ENCODE measurements at places on chromosomes 16 and 17.

- DNase-seq, result no peak
These were observed 56.3 kb downstream of the ARHGAP27 start for GRCh38 chr17:45376171-45377005.

DNA sequence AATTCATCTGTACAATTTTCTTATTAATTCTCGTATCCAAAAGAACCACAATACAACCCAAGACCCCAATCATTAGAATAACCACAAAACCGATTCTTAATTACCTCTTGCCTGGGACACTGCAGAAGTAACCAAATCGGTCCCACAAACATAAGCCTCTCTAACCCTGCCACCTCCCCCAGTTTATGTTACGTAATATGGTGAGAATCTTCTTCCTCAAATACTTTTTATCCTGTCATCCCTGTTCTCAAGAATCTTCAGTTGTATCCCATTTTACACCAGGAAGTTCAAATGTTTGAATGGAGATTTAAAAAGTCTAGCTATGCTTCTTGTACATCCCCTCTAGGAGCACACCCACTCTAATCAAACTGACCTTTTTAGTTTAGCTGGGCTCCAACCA, 269.3 kb upstream of the TBX2 start:
- no peak for DNase-seq

GRCh38 chr16:66382966-66383299, 16.4 kb downstream of the CDH5 start:
- DNase-seq, result no peak

GRCh38 chr17:1471911-1472821, 16.1 kb upstream of the CRK start:
- DNase-seq, result no peak

DNA sequence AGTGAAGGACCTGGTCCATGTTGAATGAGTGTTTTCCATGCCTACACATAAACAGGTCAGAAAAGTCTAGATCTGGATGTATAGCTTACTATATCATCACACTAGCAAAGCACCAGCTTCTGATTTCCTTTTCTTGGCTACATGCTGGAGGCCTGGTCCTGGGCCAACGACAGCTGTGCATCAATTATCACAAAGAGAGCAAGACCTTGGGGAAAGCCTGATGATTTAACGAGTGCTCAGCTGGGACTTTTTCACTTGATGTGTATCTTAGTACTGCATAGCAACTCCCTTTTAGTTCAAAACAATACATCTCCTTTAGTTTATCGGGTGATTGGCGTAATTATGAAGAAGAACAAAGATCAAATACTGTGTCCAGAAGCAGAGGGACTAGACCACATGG, 358.2 kb downstream of the KIF2B start:
- no peak for DNase-seq

DNA sequence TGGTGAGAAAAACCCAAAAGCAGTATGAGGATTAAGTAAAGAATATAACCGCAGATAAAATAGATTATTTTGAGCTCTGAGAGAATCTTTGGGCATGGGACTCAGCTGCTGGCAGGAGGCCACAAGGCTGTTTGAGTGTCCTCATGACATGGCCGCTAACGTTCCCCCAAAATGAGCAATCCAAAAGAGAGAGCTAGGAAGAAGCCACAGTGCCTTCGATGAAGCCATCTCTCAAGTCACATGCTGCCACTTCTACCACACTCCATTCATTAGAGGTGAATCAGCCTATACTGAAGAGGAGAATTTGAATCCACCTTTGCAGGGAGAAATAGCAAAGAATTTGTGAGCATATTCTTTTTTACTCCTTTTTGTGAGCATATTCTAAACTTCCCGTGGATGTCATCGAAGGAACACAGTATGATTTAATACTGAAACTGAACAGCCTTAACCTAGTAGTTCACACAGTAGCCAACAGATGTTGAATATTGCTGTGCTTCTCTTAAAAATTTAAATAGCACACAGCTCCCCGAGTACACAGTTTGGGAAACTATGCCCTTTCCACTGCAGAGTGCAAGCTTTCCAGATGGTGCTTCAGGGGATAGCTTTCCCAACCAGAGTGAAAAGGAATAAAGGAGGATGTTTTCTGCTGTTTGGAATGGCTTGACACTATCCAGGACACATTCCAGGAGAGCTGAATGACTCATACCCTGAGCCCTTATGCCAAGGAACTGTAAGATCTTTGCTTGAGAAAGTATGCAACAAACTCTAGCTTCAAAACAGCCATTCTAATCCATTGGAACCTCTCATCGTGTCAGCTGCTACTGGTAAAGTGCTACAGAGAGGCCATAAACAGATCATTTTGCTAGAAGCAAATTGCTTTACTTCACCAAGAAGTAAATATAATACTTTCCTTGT, 33.9 kb downstream of the ANKFY1 start:
- DNase-seq, result no peak

- no peak for DNase-seq
These were observed 70.2 kb upstream of the GNAO1 start for GRCh38 chr16:56121156-56121500.

DNA sequence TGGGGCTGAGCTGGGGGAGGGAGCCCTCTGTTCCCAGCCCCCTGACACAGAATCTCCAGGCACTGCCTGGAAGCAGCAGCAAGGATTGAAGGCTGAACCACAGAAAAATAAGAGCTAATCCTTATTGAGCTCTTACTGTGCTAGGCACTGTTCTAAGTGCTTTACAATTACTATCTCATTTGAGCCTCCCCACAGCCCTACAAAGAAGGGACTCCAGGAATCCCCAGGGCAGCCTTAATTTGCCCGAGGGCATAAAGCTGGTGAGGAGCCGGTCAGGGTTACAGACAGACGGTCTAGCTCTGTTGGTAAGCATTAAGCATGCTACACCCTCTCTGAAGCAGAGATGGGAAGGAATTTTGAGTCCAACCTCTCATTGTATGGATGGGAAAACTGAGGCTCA, 7.0 kb downstream of the SAMD14 start:
- no peak for DNase-seq

DNA sequence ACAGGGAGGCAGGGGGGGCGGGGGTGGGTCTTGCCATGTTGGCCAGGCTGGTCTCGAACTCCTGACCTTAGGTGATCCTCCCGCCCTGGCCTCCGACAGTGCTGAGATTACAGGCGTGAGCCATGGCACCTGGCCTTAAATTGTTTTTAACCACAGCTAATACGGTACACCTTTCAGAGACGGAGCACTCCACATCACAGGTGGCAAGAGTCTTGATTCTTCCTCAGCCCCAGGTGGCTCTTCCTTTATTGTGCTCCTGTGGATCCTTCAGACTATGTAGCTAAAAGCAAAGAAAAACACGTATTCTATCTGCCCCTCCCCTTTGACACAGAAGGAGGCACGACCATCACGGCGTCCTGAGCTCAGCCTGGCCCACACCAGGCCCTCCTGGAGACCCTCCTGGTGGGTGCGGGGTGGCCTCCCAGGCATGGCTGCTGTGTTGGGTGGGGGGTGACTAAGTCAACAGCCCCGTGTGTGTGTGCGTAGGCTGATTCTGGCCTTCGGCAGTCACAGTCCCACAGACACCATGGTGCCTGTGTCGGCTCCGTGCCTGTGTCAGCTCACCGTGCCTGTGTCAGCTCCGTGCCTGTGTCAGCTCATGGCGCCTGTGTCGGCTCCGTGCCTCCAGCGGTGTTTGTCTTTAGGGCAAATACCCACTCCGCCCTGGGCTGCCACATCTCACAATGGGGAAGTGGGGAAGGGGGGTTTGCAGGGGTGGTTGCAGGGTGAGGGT, 10.8 kb upstream of the SECTM1 start:
- no peak for DNase-seq

DNA sequence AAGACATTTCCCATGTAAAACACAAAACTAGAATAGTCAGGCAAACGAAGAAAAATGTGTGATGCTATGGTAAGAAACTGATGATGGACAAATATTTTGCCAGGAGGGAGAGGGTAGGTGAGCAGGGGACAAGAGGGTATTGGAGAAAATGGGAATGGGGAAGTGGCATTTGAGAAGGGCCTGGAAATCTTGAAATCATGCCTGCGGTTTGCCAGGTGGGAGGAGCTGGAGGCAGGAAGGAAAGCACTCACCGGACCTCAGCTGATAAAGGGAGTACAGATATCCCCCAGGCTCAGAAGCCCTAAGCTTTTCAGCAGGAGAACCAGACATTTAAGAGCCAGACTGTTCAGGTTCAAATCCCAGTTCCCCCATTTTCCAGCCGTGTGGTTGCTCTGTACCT, 103.6 kb downstream of the GSG1L start:
- DNase-seq, result no peak

DNA sequence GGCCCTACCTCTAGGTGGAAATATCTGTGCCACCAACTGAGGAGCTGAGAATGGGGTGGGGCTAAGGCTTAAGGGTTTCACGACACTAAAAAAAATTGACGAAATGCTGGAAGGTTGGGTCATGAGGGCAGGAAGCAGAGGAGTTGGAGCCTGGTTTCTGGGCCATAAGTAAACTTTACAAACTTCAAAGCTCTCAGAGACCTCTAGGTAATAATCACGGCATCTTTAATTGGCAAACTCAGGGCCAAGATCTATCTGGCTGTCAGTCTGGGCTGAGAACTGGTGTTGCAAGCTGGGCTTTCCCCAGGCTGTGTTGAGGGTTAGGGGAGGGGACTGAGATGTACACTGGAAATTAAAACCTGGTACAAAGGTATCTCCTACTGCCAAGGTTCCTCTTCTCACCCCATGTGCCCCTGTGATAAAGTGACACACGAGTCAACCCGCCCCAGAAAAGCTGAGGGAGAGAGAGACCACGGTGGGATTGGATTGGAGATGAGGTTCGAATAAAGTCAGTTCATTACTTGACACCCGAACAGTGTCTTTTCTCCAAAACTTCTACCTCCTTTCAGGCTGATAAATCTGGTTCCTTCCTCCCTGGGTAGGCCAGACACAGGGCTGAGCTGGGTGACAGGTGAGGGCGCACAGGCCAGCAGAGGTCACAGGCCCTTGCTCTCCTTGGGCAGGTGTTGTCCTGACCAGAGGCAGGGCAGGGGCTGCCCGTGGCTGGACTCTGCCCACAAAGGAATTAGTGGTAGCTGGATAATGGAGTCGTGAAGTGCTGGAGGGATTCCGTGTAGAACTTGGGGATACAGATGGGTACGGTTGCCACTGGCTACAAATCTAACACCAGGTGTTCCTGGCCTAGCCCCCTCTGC, 4.0 kb upstream of the ZNF768 start:
- DNase-seq, result no peak

DNA sequence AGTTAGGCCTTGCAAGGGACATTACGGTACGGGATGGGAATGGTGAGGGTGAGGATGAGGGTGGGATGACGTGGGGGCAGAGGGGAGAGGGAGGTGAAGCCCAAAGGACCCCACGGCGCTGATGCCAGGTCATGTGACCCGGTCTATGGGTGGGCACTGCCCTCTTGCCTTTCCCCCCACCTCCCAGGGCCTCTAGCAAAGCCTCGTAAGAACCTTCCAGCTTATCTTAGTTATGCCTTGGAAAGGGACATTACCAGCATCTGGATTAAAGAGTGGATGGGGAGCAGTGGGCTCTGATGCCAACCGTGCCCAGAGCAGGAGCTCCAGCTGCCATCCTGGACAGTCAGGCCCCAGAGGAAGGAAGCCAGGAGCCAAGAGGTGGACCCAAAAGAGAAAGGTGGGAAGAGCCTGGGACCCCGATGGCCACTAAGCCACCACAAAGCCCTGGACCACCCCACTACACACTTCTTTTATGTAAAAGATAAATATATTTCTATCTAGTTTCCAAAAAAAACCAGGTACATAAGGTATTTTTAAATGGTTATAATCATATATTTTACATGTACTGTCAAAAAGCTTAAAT, 40.9 kb downstream of the TK2 start:
- DNase-seq, result no peak

Data from hematopoietic multipotent progenitor cell treated with erythropoietin and hydrocortisone succinate and interleukin-3 and kit ligand, for 8 days (in vitro differentiated cells).